ENCODE measurements at places on chromosomes 4 and X.

- no peak for DNase-seq
Measured at GRCh38 chrX:7815166-7815805, 27.7 kb upstream of the VCX start.

DNA sequence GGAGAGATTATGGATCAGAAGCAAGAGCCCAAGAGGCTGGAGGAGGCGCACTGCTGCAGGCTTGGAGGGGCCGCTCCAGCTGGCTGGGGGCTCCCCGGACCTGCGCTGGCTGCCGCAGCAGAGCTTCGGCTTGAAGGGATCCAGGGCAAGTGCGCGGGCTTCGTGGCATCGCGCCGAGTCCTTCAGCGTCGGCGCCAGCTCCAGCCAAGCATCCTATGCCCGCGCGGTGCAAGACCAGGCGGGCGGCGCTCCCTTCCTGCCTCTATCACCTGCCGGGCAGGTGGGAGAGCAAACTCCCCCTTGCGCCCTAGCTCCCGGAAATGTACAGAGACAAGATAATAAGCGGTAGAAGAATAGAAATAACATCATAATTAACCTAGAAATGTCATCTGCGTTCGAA is 10.5 kb upstream of the UCP1 start:
- no peak for DNase-seq

DNA sequence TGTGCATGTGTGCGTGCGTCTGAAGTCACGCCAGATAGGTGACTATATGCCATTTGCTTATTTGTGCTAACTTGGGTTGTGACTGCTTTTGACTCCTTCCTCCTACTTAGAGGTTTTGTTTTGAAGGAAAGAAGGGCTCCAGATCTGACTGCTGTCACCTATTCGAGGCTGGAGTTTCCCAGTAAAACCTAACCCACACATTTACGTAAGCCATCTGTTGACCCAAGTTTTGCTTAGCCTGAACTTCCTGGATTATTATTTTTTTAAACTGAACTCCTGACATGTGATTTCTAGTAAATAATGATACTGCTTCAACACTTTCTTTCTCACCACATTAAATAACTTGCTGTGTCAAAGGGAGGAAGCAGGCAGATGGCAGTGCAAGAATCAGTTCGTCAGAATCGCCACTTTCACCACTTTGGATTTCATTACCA is 41.5 kb downstream of the DTHD1 start:
- no peak for DNase-seq

- DNase-seq, result no peak
Measured at GRCh38 chr4:182885022-182885737, 32.0 kb downstream of the DCTD start.

DNA sequence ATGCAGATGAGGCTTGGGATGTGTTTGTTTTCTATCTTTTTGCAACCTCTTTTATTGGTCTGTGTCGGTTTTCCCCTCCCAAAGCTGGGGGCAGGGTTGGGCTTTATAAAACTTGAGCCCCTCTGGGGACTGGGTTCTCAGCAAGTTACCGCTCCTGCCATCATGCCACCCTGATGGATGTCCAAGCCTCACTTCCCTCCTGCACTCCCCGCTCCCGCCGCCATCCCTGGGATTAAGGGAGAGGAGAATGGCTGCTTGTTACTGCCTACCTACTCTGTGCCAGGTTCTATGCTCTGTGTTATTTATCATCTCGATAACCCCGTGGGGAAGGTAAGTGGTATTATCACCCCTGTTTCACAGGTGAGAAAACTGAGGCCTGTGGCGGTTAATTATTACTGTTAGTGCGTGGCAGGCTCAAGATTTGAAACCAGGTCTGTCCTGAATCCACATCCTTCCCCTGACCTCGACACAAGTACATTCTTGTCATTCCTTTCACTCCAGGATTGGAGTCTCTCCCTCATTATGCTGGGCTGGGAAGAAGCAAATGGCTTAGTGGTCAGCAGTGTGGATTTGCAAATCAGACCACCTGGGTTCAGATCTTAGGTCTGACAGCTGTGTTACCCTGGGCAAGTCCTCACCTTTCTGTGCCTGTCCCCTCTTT is 4.5 kb downstream of the UBA1 start:
- peak; percentile 17 for DNase-seq

Data from astrocyte of the spinal cord (primary cell).